ENCODE measurements at places on chromosomes 16 and 17.

GRCh38 chr17:81931557-81932332 is 4.2 kb upstream of the MAFG start:
- no peak for DNase-seq

DNA sequence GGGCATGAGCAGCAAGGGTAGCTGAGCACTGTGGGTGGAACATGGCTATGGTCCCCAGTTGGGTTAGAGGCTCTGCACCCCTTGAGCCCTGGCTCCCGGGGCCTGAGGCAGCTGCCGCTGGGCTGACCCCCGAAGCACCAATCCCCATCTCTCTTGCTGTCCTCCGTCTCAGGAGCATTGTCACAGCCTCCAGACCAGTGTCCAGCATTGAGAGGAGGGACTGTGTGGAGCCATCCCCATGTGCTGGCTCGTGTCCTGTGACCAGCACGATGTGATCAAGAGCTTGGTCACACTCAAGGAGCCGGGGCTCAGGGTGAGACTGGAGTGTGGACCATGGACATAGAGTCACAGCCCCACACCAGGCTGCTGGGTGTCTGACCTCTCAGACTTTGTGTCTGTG is 2.9 kb downstream of the SMTNL2 start:
- no peak for DNase-seq

DNA sequence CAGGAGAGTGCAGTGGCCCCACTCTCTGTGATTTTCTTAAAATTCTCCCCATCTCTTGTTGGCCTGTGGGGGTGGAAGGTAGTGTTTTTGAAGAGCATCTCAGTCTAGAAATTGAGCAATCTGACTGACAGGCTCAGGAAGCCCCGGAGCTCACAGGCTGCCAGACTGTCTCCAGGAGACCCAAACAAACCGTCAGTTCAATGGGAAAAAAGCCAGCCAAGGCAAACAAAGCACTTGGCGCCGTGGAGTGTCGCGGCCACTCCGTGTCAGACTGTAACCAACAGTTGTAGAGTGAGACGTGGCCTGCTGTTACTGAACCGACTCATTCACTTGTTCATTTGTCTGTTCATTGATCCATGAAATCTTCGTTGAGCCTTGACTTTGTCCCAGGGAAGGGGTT is 33.7 kb downstream of the RGS9 start:
- DNase-seq = no peak

GRCh38 chr16:73329358-73330286 is 281.7 kb upstream of the ZFHX3 start:
- DNase-seq = no peak

- no peak for DNase-seq
Observed at GRCh38 chr16:83579027-83579426, 228.8 kb upstream of the HSBP1 start.

GRCh38 chr17:81009136-81009535 is 17.5 kb downstream of the CHMP6 start:
- no peak for DNase-seq

- DNase-seq = no peak
Observed at GRCh38 chr16:54473226-54473993, 186.8 kb upstream of the IRX3 start.

DNA sequence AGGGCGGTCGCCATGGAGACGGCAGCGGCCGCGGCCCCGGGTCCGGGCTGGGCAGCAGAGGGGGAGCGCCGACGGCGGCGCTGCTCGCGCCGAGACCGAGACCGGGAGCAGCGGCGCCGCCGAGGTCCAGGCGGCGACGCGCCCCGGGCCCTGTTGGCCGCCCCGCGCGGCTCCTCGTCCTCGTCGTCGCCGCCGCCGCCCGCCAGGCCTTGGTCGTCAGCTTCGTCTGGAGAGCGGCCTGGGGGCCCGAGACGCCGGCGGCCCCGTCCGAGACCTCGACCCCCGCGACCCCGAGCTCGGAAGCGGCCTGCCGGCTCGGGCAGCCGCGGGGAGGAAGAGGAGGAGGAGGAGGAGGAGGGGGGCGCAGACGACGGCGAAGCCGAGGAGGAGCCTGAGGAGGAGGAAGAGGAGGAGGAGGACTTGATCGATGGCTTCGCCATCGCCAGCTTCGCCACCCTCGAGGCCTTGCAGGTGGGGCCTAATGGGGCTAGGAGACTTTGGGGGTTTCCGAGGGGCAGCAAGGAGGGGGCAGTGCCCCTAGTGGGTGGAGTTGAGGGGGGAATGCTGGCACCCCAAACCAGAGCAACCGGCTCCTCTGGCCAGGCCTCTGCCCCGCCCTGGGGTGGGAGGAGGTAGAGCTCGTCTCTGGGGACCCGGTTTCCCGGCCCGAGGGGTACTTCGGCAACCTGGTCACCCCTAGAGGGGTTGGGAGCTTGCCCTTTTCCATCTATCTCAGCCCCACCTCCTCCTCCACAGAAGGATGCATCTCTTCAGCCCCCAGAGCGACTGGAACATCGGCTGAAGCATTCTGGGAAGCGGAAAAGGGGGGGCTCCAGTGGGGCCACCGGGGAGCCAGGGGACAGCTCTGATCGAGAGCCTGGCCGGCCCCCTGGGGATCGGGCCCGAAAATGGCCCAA is 1.5 kb downstream of the FBRS start:
- no peak for DNase-seq

GRCh38 chr17:59028328-59028727 is 78.4 kb downstream of the TRIM37 start:
- no peak for DNase-seq

- no peak for DNase-seq
Observed at GRCh38 chr16:66878067-66878466, 2.2 kb upstream of the PDP2 start.

GRCh38 chr17:69857412-69857835 is 217.6 kb upstream of the KCNJ16 start:
- no peak for DNase-seq

GRCh38 chr17:41939044-41939692 is 8.8 kb downstream of the ODAD4 start:
- DNase-seq = no peak

DNA sequence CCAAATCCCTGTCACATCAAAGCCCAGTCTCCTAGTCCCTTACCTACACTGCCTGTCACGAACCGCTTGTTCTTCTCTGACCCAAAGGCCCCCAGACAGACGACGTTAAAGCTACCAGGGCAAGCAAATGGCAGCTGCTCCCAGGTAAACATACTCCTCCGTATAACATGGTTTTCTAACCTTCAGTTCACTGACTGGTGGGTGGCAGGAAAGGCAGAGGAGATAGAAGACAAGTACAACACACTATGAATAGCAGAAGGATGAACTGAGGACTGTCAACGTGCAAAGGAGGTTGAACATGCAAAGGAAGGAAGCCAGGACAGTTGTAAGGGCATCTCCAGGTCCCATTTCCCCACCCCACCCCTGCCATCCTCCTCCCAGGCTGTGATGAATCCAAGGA is 449.8 kb downstream of the SHISA9 start:
- no peak for DNase-seq

DNA sequence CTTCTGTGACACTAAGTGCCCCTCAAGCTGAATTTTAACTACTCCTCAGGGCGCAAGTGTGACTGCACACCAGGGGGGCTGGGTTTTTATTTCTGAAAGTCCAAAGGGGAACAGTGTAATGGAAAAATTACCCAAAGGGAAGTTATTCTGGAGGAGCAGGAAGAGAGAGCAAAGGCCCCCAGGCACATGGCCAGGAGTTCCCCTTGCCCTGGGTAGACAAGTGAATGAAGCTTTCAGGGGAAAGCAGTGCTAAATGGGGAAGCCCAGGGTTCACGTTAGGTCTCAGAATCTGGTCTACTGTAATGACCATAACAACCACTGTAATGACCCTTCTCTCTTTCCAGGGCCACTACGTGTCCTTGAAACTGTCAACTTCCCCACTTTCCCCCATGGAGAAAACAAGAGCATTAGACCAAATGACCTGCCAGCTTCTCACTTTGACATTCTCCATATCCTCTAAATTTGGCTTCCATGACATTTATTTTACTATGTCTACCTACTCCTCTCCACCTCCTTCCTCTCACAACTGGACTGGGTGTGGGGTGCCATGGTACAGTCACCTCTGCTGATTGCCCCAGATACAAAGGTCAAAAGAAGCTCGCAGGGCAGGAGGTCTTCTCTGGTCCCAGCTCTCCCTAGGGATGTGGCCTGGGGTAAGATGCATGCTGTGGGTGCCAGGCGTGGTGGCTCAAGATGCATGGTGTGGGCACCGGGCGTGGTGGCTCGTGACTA is 34.1 kb upstream of the MMP2 start:
- no peak for DNase-seq

GRCh38 chr16:30490210-30490609 is 17.7 kb downstream of the ITGAL start:
- DNase-seq = no peak

GRCh38 chr16:56970934-56971767 is 9.4 kb downstream of the CETP start:
- DNase-seq = no peak

DNA sequence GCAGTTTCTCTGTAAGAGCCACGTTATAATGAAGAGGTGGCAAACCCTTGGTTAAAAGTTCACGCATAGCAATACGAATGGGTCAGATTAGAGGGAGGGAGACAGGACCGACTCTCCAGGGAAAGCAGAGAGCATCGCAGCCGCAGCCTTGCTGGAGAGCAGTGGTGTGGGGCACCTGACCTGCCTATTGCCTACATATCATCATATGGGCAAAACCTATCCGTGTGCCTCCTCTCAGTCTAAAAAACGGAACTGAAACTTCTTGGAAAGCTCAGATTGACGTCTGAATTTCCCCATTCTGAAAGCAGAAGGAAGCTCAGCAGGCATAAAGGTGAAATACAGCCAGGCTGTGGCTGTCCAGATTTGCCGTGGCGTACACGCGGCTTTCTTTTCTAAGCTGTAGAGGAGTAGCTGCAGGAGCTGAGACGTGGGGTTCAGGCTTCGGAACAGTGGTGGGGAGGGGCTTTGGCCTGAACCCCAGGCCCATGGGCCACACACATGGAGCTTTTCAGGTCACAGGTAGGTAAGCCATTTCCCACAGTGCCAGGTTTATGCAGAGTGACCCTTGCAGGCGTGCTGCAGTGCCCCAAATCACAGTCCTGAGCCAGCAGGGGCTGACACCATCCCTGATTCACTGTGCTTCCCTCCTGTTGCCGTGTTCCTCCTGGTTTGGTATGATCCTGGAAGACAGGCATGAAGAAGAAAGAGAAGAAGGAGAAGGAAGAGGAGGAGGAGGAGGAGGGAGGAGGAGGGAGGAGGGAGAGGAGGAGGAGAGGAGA is 41.6 kb upstream of the TNRC6C start:
- no peak for DNase-seq

- no peak for DNase-seq
Observed at GRCh38 chr17:40614431-40615067, 33.1 kb downstream of the SMARCE1 start.

DNA sequence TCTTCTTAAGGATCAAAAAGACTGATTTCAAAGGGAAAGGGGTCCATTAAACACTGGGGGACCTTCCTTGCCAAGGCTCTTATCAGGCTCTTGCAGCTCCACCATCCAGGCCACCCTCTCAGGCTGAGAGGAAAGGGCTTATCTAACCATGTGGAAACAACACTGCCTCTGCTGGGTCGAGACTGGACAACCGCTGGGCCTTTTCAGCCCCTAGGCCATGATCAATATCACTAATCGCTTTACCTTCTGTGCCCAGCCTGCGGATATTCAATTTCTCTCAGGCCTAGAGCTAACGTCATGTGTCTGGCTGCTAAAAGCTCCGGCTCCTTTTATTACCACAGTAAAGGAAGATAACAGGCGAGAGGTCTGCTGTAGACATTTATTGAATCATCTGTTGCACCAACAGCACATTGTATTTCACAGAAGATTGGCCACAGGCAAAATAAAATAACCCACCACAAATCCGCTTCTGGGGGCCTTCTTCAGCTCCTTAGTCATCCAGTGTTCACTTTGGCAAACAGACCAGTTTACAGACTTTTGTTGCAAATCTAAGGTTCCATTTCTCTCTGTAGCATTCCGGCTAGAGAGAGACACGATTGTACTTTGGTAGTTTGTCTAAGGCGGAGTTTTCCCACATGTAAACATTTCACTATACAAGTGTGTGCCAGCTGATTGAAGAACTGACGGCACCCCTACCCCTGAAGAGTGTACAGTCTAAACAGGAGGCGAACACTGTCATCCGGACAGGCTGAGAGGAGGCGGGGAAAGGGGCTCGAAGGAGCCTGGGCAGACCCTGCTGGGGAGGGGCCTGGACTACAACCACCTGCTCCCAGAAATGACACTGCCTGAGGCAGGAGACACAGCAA is 13.9 kb downstream of the CYB561 start:
- DNase-seq = no peak

DNA sequence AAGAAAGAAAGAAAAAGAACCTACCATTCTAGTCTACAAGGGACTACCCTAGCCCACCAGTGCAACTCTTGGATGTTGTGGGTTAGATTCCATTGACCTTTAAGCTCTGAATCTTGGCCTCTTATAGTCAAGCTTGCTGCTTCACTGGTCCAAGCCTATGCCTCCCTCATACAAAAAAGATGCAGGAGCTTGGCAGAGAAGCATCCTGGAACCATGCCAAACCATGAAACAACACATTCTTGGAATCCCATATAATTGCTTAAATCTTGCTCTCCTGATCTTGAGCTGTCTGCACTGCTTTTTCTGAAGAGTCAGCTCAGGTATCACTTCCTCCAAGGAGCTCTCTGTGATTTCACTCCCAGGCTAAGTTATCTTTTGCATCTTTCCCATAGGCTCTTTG is 117.9 kb upstream of the GPR139 start:
- DNase-seq = no peak

DNA sequence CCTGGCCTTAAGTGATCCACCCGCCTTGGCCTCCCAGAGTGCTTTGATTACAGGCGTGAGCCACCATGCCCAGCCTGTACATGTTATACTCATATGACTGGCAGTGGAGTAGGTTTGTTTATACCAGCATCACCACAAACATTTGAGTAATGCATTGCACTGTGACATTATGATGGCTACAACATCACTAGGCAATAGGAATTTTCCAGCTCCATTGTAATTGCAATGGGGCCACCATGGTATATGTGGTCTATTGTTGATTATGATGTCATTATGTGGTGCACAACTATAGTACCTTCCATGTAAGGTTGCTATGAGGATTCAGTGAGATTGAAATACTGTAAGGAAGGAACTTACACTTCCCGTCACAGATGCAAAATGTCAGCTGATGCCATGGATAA is 168.9 kb downstream of the COPRS start:
- no peak for DNase-seq

- peak; percentile 64 for DNase-seq
Observed at GRCh38 chr17:43839670-43840108, 6.7 kb upstream of the MPP3 start.

- DNase-seq = no peak
Observed at GRCh38 chr17:17361867-17362539, 58.8 kb downstream of the NT5M start.

- DNase-seq = no peak
Observed at GRCh38 chr16:78619811-78620210, 520.4 kb downstream of the WWOX start.

DNA sequence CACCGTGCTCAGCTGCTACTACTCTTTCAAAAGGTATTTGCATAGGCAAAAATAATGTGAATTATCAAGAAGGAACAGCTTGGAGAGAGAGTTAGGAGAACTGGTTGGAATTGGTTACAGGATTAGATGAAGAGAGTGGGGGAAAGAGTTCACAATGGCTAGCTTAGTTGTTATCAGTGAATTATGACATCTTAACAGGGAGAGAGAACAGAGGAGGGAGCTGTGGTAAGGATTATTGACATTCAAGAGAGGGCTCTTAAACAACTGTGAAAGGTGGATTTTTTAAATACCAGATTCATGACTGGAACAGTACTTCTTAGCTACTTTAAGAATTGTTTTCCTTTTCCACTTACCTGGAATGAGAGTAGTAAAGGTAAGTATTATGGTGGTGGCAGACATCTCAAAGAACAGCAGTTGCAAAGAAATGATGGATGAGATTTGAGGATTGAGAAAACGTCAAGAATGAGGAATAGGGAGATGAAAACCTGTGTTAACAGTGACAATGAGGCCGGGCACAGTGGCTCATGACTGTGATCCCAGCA is 43.9 kb upstream of the SLC5A11 start:
- no peak for DNase-seq
